M059J (cell line): ENCODE measurements at places on chromosomes 13 and 19.

GRCh38 chr19:16654140-16654539 is 5.8 kb downstream of the SMIM7 start:
- peak; percentile 18 for DNase-seq

GRCh38 chr13:24228852-24229458 is 68.4 kb downstream of the SPATA13 start:
- peak; percentile 55 for DNase-seq

DNA sequence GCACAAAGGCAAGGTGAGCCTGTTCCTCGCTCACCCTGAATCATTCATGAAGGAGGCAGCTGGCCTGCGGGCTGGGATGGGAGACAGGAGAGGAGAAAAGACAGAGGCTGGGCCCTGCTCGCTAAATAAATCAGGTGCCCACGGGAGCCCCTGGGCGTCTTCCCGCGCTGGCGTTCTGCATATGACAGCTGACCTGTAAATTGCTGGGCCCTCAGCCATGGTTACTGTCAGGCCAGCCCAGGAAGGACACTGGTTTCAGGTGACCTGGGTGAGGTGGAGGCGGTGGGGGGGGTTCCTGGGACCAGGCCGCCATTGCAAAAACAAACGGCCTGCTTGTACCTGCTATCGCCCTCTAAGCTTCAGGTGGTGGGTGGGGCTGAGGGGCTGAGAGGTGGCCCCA is 3.4 kb upstream of the PTBP1 start:
- DNase-seq: no peak

GRCh38 chr13:80131204-80131603 is 209.7 kb downstream of the SPRY2 start:
- peak; percentile 48 for DNase-seq

- DNase-seq: no peak
These were observed 7.3 kb downstream of the FGF22 start for GRCh38 chr19:646779-647565.

DNA sequence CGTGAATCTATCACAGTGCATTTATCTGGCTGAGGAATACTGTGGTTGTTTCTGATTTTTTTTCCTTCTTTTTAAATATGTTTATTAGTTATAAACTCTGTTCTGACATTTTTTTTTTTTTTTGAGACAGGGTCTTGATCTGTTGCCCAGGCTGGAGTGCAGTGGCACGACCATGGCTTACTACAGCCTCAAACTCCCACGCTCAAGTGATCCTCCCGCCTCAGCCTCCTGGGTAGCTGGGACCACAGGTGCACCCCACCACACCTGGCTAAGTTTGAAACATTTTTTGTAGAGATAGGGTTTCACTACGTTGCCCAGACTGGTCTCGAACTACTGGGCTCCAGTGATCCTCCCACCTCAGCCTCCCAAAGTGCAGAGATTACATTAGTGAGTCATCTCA is 6.6 kb upstream of the NUMBL start:
- DNase-seq: no peak

DNA sequence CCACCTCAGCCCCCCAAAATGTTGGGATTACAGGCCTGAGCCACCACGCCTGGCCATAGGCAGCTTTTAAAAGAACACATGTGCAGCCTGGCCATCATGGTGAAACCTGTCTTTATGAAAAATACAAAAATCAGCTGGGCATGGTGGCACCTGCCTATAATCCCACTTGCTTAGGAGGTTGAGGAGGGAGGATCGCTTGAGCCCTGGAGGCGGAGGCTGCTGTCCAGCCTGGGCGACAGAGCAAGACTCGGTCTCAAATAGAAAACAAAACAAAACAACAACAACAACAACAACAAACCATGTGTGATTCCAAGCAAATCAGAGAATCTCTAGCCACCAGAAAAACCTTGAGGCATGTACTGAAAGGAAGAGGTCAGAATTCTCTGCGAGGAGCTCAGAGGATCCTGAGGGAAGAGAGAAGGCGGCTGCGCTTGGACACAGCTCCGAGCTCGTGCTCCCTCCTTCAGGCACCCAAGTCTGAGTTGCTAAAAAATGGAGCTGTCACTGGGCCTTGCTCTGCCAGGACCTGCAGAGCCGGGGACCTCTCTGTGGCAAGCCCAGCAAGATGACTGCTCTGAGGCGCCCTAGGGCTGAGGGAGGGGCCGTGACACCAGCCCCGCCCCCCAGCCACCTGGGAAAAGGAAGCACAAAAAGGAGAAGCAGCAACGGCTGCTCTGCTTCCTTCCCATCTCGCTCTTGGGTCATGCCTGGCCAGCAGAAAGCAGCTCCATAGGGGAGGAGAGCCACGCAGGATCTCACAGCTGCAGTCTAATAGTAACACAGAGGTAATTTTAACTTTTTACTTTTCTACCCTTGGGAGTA is at the start of gene ARL11:
Gene ARL11 (plus strand): TSS at position 677 of the 822 bp plus-strand sequence. CDS start 1,941 bp downstream, outside the sequence.
- DNase-seq: no peak

DNA sequence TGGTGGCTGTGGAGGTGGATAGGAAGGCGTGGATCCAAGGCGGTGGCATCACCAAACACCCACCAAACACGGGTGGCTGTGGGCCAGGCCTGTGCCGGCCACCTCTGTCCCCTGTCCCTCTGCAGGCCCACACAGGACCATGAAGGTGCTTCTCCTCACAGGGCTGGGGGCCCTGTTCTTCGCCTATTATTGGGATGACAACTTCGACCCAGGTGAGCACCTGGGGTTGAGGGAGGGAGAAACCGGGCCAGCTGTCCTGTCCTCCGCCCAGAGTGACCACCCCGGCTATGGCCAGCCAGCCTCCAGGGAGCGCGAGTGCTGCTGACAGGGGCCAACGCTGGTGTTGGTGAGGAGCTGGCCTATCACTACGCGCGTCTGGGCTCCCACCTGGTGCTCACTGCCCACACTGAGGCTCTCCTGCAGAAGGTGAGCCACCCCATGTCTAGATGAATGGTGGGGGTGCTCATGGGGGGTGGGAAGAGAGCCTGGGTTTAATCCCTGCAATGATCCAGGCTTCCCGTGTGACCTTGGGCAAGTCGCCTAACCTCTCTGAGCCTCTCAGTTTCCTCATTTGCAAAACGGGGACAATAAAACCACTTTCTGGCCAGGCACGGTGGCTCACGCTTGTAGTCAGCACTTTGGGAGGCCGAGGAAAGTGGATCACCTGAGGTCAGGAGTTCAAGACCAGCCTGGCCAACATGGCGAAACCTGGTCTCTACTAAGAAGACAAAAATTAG is 4.0 kb downstream of the HSD11B1L start:
- no peak for DNase-seq

- no peak for DNase-seq
These were observed 661 bp downstream of the KCNJ14 start for GRCh38 chr19:48455908-48456562.

GRCh38 chr13:33101835-33102234 is 85.6 kb downstream of the KL start:
- DNase-seq: no peak
